ENCODE measurements at places on chromosomes 13 and 19.

- no peak for DNase-seq
Observed at GRCh38 chr13:97225533-97225932, 3.4 kb downstream of the MBNL2 start.

DNA sequence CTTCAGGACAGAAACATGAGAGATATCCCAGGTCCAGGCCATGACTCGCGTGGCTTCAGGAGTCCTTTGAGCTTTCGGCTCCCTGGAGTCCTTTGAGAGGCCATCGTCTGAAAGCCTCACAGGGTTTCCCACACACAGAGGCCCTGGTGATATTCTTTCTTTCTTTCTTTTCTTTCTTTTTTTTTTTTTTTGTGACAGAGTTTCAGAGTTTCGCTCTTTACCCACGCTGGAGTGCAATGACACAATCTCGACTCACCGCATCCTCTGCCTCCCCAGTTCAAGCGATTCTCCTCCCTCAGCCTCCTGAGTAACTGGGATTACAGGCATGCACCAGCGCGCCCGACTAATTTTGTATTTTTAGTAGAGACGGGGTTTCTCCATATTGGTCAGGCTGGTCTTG, 5.5 kb downstream of the SIN3B start:
- DNase-seq = no peak

DNA sequence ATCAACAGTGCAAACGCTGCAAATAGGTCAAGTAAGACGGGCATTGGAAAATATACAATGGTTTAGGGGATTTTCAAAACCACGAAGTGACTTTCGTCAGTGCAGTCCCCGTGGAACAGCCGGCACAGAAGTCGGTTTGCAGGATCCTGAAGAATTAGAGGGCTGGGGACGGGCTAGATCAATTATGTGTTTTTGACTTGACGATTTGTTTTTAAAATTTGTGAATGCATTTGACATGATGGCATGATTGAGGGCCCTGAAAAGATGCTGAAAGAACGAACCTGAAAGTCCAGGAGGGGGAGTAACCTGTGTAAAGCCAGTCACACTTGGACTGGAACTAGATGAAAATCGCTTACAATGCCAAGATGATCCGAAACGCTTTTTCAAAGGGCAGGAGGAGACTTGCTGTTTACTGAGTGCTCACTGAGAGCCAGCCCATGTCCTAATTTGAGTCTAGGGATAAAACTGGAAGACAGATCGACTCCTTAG, 8.9 kb upstream of the DGKH start:
- DNase-seq = no peak

DNA sequence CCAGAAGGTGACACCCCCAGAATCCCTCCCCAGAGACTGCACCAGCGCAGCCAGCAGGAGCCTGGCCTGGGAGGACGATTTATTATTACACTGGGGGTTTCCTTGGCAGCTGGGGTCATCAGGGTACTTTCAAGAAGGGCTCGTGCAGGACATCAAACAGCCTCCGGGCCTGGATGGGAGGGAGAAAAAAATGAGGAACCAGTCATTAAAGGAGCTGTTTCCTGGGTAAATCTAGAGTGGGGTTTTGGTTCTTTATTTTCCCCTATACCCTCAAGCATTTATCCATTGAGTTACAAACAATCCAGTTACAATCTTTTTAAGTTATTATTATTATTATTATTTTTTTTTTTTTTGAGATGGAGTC, 3.1 kb downstream of the POLR1G start:
- no peak for DNase-seq

GRCh38 chr19:42344336-42344893, 19.0 kb downstream of the MEGF8 start:
- DNase-seq = no peak

DNA sequence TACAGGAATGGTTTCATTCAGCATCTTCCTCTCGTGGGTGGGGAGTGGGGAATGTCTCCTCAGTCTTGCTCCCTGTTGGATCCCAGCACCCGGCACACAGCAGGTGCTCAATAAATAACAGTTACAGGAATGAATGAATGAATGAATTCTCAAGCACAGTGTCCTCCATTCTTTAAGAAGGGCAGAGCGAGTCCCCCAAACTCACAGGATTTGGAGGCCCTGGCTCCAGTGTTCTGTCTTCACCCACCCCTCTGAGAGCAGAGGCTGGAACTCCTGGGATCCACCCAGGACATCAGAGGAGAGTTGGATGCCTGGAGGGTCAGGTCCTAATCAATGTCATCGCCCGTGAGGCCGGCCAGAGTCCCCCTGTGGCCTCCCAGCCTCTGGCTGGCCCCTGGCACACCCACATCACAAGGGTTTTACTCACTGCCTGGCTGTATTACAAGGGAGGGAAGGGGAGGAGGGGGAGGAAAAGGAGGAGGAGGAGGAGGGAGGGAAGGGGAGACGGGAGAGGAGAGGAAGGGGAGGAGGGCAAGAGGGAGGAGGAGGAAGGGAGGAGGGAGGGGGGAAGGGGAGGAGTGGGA, 8.7 kb upstream of the CREB3L3 start:
- DNase-seq = no peak

DNA sequence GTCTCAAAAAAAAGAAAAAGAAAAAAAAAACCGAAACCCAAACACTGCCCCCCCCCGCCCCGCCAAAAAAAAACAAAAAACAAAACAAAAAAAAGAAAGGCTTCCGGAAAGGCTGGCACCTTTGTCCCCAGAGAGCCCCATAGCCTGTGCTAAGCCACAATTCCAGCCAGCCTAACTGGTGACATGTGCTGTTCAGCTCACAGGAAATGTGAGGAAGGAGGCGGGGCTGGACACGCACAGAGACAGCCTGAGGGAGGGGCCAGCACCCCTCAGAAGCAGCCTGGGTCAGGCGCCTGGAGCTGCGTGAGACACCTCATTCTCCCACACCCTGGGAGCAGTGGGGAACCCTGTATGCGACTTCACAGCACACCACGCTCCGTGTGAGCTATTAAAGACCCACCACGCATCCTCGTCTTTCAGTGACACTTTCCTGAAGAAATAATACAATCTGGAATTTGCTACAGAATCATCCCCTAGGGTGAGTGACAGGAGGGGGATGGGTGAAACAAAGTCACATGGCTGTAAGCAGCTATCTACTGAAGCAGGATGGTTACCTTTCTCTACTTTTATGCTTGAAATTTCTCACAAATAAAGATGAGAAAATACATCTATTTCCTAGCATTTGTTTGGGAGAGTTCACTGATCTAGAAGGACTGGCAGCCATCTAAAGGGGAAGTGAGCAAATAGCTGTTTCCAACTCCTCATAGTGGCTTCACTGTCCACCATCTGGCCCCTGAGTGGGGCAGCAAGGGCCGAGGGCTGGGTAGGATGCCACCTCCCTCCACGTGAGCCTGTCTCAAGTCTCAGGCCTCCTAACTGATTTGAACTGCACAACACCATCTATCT, 12.3 kb upstream of the SLC35E1 start:
- DNase-seq = peak; percentile 78

DNA sequence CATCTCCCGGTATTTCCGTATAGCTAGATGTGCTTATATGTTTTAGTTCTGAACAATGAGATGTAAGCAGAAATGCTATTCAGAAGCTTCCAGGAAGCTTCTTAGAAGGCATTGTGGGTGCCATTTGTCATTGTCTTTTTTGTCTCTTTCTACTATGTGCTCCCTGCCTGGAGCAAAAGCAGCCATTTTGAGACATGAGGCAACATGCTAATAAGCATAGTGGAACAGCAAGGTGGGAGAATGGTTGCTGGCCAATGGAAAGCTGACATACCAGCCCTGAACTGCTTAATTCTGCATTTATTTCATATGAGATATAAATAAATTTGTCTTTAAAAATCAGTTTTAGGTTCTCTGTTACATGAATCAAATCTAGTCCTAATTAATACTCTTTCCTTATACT, 299.7 kb downstream of the LMO7 start:
- no peak for DNase-seq

GRCh38 chr19:33809960-33810359, 13.3 kb downstream of the KCTD15 start:
- DNase-seq = no peak

- DNase-seq = no peak
Observed at GRCh38 chr13:99757756-99758459, 213.7 kb downstream of the ZIC5 start.

DNA sequence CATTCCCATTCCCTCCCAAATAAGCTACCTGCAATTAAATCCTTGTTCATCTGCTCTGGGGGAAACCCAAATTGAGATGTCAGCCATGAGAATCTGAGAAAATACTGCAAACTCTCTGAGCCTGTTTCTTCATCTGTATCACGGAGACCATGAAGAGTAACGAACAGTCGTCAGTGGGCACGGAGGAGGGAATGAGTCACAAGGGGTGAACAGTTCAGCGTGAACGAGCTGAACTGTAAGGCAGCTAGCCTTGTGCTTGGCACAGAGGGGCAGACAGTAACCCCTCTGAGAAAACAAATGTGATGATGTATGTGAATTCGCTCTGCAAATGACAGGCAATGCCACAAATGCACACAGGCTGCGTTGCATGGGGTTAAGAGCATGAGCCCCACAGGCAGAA, 288.7 kb downstream of the FOXO1 start:
- DNase-seq = no peak

DNA sequence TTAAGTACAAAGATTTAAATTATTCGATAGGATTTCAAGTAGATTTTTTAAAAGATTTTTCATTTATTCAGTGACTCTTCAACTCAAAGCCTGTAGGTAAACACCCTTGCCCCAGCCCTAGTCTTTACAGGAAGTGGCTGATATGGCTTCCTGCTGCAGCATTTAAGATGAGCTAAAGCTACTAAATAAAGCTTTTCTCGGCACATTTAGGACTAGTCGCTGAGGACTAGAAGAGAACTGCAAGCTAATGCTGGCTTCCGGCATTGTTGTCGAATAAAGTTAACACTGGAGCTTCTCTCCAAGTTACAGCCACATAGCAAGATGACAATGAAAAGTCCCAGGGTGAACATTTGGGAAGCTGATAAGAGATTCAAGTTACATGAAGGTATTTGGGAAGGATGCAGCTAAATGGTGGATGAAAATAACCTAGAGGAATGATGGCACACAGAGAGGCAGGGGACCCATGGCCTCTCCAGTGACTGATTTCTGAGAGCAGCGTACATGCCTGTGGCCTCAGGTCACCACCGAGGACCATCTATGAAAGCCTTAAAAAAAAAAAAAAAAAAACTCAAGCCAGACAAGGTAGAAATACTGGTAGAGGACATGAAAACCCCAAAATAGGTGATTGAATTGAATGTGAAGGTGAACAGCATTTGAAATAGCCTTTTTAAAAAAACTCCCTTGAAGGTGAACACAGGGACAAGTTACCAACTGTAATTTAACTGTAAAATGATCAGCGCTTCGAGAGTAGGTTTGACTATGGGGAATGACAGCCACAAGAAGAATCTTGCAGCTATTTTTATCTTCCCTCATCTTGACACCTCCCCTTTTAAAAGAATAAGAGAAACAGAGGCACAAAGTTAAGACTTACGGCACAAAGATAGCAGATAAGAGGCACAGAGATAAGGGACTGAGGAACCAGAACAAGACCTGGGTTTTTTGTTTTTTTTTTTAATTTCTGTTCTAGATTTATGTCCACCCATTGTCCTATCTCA, 155.4 kb downstream of the DCT start:
- no peak for DNase-seq

GRCh38 chr19:4640247-4641000, 1.1 kb downstream of the TNFAIP8L1 start:
- DNase-seq = no peak

DNA sequence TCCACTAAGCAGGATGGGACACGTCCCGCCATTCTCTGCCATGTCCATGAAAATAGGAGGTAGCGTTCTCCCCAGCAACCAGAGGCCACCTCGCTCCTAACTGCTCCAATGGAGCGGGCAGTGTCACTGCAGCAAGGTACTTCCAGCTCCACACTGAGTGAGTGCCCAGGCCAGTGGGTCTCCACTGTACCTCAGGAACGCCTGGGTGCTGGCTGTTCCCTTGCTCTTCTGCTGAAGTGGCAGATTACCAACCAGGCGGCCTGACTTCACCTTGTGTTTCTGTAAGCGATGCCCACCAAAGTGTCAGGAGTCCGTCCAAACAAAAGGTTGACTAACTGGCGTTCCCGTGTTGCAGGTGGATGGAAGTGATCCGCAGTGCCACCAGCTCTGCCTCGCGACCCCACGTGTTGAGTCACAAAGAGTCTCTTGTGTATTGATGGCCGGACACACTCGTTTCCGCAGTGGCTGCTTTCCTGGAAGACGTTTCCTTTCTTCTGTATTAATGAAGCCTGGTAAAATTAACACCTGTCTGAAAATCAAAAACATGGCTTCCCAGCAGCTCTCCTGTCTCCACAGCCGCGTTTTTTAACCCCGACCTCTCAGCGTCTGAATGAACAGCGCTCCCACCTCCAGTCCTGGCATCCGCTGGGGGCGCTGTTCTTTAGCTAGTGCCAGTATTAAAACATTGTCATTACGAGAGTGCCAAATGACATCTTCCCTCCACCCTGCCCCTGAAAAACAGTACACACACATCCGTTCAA, 128.8 kb downstream of the STK24 start:
- DNase-seq = peak; percentile 71

DNA sequence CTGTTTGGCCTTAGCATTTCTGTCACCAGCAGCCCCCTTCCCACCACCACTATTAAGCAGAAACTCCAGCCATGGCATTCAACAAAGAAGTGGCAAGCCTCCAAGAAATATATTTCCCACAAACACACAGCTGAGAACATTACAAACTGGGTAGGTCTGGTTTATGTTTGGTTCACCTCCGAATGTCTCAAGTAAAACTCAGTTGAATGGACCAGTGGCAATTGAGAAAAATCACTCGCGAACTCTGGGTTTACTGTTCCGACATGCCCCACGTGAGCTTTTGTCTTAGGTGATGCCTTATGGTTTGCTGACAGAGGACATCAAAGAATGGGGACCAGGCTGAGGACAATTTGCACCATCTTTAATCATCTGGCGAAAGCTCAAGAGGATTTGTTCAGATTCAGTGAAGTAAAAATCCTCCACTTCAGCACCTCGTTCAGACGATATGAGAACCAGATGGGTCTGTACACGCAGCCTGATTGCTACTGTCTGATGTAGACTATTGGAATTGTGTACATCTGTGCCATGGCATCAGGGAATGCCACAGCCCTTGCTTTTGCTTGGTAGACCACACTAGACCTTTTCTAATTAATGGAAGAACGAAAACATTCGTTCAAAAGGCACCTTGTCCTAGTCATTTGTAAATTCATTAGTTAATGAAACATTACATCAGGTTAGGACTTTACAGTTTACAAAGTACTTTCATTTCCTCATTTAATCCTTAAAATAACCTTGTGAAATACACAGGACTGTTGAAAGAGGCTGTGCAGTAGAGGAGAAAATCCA, 59.4 kb downstream of the SLC10A2 start:
- no peak for DNase-seq

DNA sequence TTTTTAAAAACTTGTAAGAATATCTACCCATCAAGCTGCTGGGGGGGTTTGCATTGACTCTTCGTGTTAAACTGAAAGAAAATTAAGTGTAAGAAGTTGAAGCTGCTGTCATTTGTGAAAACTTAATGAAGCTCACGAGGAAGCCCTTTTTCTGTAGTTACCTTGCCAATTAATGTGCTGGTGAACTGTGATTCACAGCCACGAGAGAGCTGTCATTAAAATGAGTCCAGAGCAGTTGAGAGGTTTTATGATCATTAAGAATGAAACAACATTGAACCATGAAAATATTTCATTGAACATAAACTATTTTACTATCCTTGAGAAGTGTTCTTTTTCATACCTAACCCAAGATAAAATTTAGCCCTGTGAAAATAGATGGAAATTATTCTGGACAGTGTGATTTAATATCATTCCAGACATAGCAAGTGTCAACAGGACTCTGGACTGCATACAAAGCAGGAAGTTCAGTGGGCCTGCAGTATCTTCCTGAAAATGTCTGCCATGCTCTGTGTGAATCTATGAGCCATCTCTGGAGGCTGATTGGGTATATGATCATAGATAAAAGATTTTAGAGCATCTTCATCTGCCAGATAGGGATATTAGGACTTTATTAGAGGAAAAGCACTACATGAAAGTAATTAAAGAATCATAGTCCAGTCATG, 53.8 kb downstream of the DPY19L3 start:
- no peak for DNase-seq
